ENCODE measurements at places on chromosomes 7 and 10.

DNA sequence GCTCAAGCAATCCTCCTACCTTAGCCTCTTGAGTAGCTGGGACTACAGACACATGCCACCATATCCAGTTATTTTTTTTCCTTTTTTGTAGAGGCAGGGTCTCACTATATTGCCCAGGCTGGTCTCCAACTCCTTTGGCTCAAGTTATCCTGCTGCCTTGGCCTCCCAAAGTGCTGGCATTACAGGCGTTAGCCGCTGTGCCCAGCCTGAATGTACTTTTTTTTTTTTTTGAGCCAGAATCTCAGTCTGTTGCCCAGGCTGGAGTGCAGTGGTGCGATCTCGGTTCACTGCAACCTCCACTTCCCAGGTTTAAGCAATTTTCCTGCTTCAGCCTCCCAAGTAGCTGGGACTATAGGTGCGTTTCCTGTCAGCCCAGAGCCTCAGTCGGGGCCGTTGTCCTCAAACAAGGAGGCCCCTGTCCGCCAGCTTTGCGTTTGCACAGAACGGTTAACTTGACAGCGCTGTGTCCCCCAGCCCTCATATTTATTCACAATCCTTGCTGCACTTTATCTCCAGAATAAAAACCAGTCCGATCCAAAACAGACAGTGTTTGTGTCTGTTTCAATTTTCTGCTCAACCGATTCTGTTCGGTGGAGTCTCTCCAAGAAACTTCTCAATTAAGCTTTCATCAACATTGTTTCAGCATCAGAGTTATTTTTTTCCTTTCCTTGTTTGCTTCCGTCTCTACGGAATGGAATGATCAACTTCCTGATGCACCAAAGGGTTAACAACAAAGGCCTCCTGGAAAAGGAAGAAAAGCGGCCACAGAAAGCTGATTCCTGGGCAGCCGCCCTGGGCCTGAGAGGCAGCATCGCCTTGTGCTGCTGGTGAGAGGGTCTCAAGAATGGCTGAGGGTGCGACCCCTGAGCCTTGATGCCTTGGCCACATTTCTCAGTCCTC lies 64.5 kb downstream of the PDIA4 start:
- DNase-seq, result no peak

DNA sequence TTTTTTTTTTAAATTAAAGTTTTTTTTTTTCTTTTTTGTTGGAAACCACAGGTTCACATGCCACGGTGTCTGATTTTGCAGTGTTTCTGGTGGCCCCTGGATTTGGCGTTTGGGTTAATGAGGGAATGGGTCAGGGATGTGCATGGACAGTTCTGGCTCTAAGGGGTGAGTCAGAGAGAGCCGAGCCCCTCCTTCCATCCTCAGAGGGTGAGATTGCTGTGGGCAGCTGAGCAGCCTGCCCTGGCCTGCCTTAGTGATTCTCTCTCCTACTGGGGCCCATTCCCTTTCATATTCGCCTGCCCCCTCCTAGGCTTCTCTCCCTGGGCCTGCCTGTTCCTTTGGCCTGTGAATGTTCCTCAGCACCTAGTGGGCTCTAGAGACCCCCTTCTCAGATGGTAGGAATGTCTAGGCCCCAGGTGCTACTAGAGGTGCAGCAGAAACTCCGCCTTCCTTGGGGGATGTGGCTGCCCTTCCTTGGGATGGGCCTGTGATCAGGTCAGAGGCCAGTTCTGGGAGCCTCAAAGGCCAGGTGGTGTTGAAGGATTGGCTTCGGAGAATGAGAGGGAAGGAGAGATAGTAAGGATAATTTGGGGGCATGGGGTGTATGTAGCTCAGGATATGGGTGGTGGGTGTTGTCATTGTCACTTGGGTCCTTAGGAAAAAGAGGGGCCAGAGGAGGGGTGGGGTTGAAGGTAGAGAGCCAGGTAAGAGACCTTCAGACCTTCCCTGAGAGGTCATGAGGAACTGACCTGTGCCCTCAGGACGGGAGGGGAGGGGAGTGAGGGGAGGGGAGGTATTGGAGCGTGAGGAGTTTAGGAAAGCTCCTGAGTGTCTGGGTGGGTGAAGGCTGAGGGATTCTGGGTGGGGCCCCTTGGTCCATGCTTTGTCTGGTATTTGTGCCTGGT lies 19.8 kb downstream of the TSPAN14 start:
- DNase-seq, result no peak

GRCh38 chr7:618539-619367 lies 99.1 kb upstream of the PDGFA start:
- DNase-seq, result no peak

DNA sequence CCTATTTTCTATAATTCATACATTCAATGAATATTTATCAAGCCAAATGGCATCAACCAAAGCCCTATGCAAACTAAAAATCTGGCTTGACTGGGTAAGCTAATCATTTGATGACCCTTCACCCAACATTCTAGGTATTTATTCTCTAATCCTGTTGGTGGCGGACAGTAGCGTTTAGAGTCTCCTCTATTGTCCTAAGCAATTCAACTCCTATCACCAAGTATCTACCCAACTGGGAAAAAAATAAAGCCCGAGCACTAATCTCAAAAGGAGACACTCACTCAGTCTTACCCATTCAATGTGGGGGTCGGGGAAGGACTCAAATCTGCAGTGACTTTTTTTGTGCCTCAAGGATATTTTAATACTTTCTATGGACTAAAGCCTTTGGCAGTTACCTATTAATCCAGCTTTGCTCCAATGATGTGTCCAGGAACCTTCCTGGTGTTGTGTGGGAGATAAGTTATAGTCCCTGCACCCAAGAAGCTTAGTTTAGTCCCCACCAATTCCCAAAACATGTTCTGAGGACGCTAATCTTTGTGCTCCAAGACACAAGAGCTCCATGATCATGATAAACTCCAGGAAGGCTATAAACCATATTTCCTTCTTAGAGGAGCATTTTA lies 30.6 kb downstream of the DNMBP start:
- no peak for DNase-seq

DNA sequence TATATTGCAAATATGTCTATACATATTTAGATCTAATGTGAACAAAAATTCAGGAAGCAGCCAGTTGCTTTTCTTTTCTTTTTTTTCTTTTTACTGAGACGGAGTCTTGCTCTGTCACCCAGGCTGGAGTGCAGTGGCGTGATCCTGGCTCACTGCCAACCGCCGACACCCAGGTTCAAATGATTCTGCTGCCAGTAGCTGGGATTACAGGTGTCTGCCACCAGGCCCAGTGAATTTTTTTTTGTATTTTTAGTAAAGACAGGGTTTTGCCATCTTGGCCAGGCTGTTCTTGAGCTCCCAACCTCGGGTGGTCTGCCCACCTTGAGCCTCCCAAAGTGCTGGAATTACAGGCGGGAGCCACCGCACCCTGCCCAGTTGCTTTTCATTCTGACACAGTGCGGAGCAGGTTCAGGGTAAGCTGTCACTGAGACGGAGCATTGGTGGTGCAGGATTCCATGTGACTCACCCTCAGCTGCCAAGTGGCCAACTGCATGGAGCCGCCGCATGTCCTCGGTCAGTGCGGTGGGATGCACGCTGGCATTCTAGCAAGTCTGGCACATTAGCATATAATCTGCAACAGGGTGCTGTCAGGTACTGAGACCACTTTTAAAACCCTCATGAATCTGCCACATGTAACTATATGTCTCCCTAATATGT lies 362.7 kb downstream of the DNAJB6 start:
- DNase-seq, result no peak

GRCh38 chr7:72321081-72321480 lies 91.1 kb downstream of the CALN1 start:
- no peak for DNase-seq

GRCh38 chr10:111186358-111186757 lies 109.5 kb downstream of the ADRA2A start:
- DNase-seq, result no peak

DNA sequence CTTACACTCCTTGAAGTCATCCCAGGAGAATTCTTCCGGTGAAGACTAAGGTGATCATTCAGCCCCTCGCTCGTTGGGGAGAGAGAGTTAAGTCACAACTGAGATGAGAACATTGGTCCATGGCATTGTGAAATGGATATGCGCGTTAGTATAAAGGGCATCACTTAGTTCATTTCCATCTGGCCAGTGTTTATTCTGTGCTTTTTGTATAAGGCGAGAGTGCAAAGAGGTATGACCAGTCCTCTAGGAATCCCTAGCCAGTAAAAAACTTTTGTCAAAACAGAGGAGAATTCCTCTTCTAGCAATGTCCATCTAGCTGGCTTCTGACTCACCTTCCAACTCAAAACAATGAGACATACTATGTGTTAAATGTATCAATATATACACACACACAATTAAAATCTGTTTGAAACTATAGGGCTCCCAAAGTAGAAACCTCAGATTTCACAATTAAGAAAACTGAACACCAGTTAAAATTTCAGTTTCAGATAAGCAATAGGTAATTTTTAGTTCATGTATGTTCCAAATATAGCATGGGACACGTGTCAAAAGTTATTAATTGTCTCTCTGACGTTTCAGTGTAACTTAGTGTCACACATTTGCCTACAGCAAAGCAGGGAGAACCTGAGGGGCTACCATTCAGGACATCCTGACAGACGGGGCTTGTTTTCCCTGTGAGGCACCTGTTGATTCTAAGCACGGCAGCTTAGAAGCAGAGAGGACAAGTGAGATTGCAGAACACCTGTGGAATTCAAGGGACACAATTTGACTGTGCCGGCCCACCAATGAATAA lies 158.9 kb downstream of the KLF6 start:
- DNase-seq, result no peak

- DNase-seq, result no peak
Measured at GRCh38 chr7:98930921-98931320, 52.6 kb downstream of the TRRAP start.

DNA sequence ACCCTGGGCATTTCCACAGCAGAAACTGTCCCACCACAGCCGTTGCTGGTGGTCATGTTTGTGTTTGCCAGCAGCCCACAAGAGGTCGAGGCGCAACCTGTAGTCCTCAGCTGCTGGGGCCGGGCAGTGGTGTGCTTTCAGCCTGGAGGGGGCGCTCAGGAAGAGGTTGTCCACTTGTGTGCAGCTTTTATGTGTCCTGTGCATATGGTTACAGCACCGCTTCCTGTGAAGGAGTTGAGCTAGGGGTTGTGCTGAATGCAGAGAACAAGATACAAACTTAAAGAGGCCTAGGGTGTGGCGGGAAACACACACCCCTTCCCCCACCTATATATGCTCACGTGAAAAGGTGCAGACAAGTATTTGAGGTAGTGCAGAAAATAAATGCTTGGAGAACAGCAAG lies 29.5 kb upstream of the PFKFB3 start:
- no peak for DNase-seq

- DNase-seq, result no peak
Measured at GRCh38 chr7:13880789-13881188, 108.7 kb downstream of the ETV1 start.

DNA sequence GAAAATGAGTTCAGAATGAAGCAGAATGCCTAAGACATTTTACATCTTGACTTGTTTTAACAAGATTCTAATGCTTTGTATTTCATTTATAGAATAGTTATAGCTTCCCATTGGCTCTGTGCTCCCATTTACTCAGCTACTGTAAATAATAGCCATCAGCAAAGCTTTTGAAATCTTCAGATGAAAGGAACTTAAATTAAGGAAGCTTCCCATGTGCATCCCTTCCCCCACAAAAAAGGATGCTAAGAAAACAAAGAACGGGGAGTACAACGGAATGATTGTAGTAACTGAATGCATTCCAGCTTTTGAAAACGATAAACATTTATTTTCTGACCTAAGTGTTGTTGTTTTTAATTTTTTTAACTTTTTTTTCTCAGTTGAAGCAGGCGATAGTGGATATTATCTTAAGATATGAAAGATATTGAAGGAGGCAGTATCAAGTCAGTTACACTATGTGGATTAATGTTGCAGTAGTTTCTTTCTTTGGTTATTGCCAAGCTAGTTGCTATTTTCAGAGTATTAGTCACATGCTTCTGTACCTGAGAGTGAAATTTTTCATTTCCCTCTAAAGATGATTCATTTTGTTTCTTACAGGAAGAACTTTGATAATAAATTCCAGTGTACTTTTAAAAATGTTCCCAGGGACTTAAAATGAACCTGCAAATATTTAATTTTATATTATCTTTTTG lies 129.2 kb downstream of the KCND2 start:
- no peak for DNase-seq

- no peak for DNase-seq
Measured at GRCh38 chr7:126411821-126412383, 840.8 kb downstream of the GRM8 start.

DNA sequence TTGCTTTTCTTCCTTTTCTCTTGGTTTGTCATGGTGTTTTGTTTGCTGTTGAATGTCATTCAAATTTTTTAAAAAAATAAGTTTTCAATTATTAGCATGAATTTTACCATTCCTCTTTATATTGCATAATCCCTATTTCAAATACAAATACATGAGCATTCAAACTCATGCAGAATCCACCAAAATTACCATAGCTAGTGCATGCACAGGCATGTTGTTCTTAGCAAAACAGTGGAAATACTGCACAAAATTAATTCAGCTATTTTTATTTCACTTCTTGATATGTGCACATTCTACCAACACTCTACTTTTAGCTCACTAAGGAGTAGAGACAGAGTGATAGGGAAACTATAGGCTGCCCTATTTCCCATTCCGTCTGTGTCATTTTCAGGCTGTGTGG lies 670.1 kb upstream of the LRRN3 start:
- no peak for DNase-seq

- DNase-seq, result no peak
Measured at GRCh38 chr7:63043657-63044543, 954.7 kb upstream of the ZNF722 start.

GRCh38 chr10:6912424-6912823 lies 332.3 kb upstream of the PRKCQ start:
- no peak for DNase-seq

GRCh38 chr7:8639668-8640067 lies 206.3 kb downstream of the NXPH1 start:
- DNase-seq, result no peak

- no peak for DNase-seq
Measured at GRCh38 chr7:75711656-75712514, 26.9 kb downstream of the HIP1 start.

DNA sequence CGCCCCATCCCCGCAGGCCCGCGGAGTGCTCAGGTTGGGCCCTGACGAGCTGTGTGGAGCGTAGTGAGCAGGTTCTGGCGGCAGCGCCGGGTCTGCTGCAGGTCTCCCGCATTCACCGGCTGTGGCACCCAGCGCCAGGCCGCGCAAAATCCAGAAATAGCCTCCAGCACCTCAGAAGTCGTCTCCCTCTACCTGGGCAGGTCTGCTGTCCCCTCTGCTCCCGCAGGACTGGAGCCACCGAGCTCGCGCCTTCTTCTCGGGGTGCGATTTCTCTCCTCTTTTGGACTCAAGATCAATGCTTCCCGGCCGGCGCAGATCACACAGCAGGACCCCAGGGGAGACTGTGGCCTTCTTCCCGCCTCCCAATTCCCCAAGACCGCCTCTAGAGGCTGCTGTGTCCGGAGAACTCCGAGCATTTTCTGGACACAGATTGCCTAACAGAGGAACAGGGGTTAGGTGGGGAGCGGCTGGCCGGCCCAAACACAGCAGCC lies 8.4 kb downstream of the TLX1 start:
- no peak for DNase-seq
